Naive thymus-derived CD4-positive, alpha-beta T cell (primary cell): ENCODE measurements at places on chromosomes 1 and 21. TPM values are rescaled to one million over a fixed set of nuclear protein-coding genes. Genes with fewer than 3 reads are reported as not detected.

- H3K27me3 ChIP-seq = no peaks in the 10 kb centered on the region
- no peak for DNase-seq
- H3K4me1 ChIP-seq = peaks cover 23% of the 10 kb centered on the region
These were observed 739 bp upstream of the IFI6 start for GRCh38 chr1:27672750-27673112.

DNA sequence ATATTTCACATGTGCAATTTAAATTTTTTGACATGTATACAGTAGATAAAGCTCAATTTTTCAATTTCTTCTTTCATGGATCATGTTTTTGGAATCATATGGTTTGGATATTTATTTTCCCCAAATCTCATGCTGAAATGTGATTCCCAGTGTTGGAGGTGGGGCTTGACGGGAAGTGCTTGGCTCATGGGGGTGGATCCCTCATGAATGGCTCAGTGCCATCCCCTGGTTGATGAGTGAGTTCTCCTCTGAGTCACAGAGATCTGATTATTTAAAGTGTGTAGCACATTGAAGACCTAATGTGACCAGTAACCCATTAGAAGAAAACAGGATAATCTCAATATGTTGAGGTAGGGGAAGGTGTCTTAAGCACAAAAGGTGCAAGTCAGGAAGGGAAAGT is 9.1 kb upstream of the IFI16 start:
- H3K4me3 ChIP-seq = no peak overlapping the region
- no peak overlapping the region for H3K27ac ChIP-seq
- H3K4me1 ChIP-seq = peaks cover 21% of the 10 kb centered on the region
- no peaks in the 10 kb centered on the region for H3K27me3 ChIP-seq

- no peaks in the 10 kb centered on the region for H3K4me1 ChIP-seq
- no peak overlapping the region for H3K27ac ChIP-seq
- H3K36me3 ChIP-seq = no peaks in the 10 kb centered on the region
- DNase-seq = no peak
- H3K4me3 ChIP-seq = no peak overlapping the region
- no peaks in the 10 kb centered on the region for H3K27me3 ChIP-seq
These were observed 580.1 kb upstream of the ADGRL2 start for GRCh38 chr1:81220614-81221071.

- H3K4me1 ChIP-seq = no peaks in the 10 kb centered on the region
- no peak for DNase-seq
- H3K4me3 ChIP-seq = no peak overlapping the region
- H3K27me3 ChIP-seq = no peaks in the 10 kb centered on the region
- no peak overlapping the region for H3K27ac ChIP-seq
- no peaks in the 10 kb centered on the region for H3K36me3 ChIP-seq
These were observed 140.6 kb downstream of the RERE start for GRCh38 chr1:8676813-8677212.

DNA sequence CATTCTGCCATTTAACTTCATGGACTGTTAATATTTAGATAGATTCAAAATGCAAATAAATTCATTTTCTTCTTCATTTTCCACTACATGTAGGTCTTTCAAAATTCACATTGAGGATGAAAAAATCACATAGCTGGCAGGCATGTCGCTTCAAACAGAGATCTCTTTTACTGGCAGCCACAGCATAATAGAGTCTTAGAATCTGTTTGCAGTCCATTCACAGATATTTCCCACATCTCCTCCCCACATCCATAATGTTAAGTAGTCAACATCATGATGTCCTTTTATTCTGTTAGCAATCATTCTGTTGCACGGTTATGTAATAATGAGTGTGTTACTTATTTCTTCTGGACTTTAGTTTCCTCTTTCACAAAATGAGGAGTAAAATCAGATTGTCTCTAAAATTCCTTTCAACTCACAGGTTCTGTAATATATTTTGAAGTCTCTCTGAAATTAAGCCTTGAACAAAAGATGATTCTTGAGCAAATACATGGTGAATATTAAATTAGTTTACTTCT is 257.5 kb upstream of the SNX7 start:
- H3K27me3 ChIP-seq = no peaks in the 10 kb centered on the region
- no peaks in the 10 kb centered on the region for H3K4me1 ChIP-seq
- H3K27ac ChIP-seq = no peak overlapping the region
- no peak for DNase-seq
- H3K4me3 ChIP-seq = no peak overlapping the region

GRCh38 chr1:31848381-31848897 is 32.6 kb upstream of the SPOCD1 start:
- H3K27ac ChIP-seq = peak overlapping the region; percentile 69
- peak; percentile 51 for DNase-seq

DNA sequence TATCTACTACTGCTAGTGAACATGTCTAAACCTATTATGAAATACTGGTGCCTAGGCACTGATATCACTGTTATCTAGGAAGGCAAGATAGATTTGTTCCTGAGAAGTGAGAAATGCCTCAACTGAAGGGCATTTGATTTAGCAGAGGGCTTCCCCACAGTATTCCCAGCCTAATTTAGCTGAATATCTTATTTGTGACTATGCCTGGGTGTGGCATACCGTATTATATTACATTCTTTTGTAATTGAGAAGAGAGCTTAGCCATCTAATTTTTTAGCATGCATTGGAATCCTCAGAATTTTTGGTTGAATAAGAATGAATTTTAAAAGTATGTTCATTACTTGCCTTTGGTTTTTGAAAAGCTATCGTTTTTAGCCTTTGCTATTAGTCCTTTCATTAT is 99.1 kb downstream of the ZP4 start:
- no peaks in the 10 kb centered on the region for H3K4me1 ChIP-seq
- H3K27me3 ChIP-seq = no peaks in the 10 kb centered on the region
- H3K36me3 ChIP-seq = no peaks in the 10 kb centered on the region
- H3K4me3 ChIP-seq = no peak overlapping the region

GRCh38 chr1:179786815-179787685 is 44.0 kb downstream of the FAM163A start:
- no peak for DNase-seq
- H3K4me1 ChIP-seq = no peaks in the 10 kb centered on the region
- H3K27ac ChIP-seq = no peak overlapping the region

GRCh38 chr1:243950166-243950565 is 100.1 kb upstream of the AKT3 start:
- H3K27me3 ChIP-seq = no peaks in the 10 kb centered on the region
- H3K4me1 ChIP-seq = no peaks in the 10 kb centered on the region
- H3K27ac ChIP-seq = no peak overlapping the region
- H3K4me3 ChIP-seq = no peak overlapping the region

DNA sequence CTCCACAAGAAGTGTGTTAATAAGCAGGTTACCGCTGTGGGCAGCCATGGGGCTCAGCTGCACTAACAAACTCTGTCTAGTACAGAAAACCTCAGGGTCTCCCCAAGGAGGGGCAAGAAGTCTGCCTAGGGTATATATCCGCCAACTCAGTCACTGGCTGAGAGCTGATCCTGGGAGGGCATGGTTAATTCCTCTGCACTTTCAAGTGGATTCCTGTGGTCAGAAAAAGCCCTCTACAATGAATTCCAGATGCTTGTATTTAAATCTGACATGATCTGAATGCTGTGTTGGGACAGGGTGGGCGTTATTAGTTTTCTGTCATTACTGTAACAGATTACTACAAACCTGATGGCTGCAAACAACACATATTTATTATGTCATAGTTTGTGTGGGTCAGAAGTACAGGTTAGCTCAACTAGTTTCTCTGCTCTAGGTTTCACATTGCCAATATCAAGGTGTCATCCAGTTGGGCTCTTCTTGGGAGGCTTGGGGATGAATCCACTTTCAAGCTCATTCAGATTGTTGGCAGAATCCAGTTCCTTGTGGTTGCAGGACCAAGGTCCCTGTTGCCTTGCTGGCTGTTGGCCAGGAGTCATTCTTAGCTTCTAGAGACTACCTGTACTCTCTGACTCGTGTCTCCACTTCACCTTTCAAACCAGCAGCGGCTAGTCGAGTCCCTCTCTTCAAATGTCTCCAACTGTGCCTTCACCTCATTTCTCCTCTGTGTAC is 8.0 kb upstream of the SELE start:
- H3K27me3 ChIP-seq = no peaks in the 10 kb centered on the region
- DNase-seq = no peak
- H3K27ac ChIP-seq = no peak overlapping the region
- no peak overlapping the region for H3K4me3 ChIP-seq
- H3K4me1 ChIP-seq = no peaks in the 10 kb centered on the region
- H3K36me3 ChIP-seq = no peaks in the 10 kb centered on the region

GRCh38 chr1:161952607-161953172 is 71.0 kb downstream of the OLFML2B start:
- H3K4me1 ChIP-seq = peaks cover 16% of the 10 kb centered on the region
- H3K36me3 ChIP-seq = no peaks in the 10 kb centered on the region
- no peaks in the 10 kb centered on the region for H3K27me3 ChIP-seq

- no peak for DNase-seq
- no peak overlapping the region for H3K4me3 ChIP-seq
- H3K27ac ChIP-seq = no peak overlapping the region
- H3K4me1 ChIP-seq = no peaks in the 10 kb centered on the region
- no peaks in the 10 kb centered on the region for H3K36me3 ChIP-seq
These were observed 54.5 kb downstream of the PAPPA2 start for GRCh38 chr1:176517484-176517883.

GRCh38 chr1:91427741-91428140 is 23.1 kb upstream of the HFM1 start:
- H3K4me3 ChIP-seq = no peak overlapping the region
- H3K4me1 ChIP-seq = no peaks in the 10 kb centered on the region
- no peaks in the 10 kb centered on the region for H3K36me3 ChIP-seq
- H3K27ac ChIP-seq = no peak overlapping the region
- no peak for DNase-seq

- H3K4me1 ChIP-seq = no peaks in the 10 kb centered on the region
- no peak overlapping the region for H3K4me3 ChIP-seq
- H3K36me3 ChIP-seq = no peaks in the 10 kb centered on the region
- no peak for DNase-seq
- no peak overlapping the region for H3K27ac ChIP-seq
- no peaks in the 10 kb centered on the region for H3K27me3 ChIP-seq
These were observed 6.1 kb downstream of the TNFSF18 start for GRCh38 chr1:173044656-173045055.

DNA sequence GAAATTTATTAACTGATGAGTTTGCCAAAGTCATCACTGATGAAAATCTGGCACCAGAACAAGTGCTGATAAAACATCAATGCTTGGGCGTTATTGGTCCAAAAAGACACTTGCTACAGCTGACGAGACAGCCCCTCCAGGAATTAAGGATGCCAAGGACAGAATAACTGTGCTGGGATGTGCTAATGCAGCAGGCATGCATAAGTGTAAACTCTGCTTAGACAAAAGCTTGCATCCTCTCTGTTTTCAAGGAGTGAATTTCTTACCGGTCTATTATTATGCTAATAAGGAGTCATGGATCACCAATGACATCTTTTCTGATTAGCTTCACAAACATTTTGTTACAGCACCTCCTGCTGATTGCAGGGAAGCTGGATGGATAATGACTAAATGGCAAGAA is 402.0 kb downstream of the LTN1 start:
- H3K36me3 ChIP-seq = no peaks in the 10 kb centered on the region
- H3K27ac ChIP-seq = no peak overlapping the region
- DNase-seq = no peak

DNA sequence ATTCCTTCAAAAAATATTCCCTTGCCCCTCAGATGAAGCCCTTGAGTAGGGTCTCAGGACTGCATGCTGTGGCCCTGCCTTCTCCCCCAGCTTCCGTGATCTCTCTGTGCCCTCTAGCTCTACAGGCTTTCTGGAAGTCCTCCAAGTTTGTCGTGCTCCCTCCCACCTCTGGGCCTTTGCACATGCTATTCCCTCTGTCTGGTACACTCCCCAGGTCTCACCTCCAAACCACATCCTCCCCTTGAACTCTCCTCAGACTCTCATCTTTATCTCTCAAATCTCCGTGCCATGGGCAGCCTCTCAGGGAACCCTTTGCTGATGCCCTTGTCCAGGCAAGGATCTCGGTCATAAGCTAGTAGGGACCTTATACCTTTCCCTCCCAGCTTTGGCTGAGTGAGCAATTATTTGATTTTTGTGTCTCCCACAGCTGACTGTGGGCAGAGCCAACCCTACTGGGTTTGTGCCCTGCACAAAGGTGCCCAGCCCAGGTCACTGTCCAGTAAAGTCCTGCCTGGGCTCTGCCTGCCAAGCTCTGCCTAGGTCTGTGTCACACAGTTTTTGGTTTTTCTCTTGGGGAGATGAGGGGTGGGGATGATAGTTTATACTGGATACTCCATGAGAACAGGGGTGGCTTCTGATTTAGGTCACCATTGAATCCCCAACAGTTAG is 188.1 kb downstream of the ZNF281 start:
- DNase-seq = no peak
- H3K4me3 ChIP-seq = no peak overlapping the region
- no peaks in the 10 kb centered on the region for H3K27me3 ChIP-seq
- H3K27ac ChIP-seq = no peak overlapping the region

DNA sequence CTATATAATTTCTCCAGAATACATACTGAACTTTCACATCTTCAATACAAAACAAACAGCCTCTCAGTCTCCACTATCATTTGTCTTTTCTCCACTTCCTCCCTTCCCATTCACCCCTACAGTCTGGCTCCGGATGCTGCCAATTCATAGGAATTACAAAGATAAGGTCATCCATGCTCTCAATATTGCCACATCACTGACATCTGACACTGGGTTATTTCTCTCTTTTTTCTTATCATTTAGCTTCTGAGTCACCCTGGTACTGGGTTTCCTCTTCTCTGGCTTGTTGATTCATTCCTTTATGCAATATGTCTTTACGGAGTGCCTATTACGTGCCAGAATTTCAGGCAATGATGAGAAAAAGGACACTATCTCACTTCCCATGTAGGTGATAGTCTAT is 3.1 kb upstream of the SH3BP5L start:
- H3K27me3 ChIP-seq = no peaks in the 10 kb centered on the region
- no peak overlapping the region for H3K27ac ChIP-seq
- H3K4me3 ChIP-seq = no peak overlapping the region
- H3K36me3 ChIP-seq = peaks cover 12% of the 10 kb centered on the region
- DNase-seq = no peak

Gene AADACL3
- total RNA-seq = not detected

Gene POGK
- total RNA-seq = 37.8 TPM

Gene OR2L3
- total RNA-seq = not detected

Gene EVA1C
- total RNA-seq = 12.3 TPM

Gene CA6
- total RNA-seq = 2.1 and 2.2 TPM in 2 replicates

Gene DUSP12
- 29.0 TPM for total RNA-seq

Gene PLK3
- 452 TPM for total RNA-seq

Gene CD84
- 25.1 TPM for total RNA-seq

Gene SPATA17
- not detected for total RNA-seq

Gene PRAMEF4
- total RNA-seq = not detected

Gene NR1I3
- not detected for total RNA-seq

Gene SPRR2B
- total RNA-seq = not detected

Gene LIN28A
- total RNA-seq = not detected

Gene TMEM51
- total RNA-seq = 0.57 TPM

Gene KRTCAP2
- total RNA-seq = 128 TPM

Gene IL19
- not detected for total RNA-seq
